ENCODE measurements at places on chromosomes 3 and 15.

GRCh38 chr3:159499031-159499793 is 489.4 kb upstream of the IL12A start:
- no peak for DNase-seq

GRCh38 chr15:43404130-43404529 is 33.2 kb downstream of the TUBGCP4 start:
- DNase-seq = no peak

DNA sequence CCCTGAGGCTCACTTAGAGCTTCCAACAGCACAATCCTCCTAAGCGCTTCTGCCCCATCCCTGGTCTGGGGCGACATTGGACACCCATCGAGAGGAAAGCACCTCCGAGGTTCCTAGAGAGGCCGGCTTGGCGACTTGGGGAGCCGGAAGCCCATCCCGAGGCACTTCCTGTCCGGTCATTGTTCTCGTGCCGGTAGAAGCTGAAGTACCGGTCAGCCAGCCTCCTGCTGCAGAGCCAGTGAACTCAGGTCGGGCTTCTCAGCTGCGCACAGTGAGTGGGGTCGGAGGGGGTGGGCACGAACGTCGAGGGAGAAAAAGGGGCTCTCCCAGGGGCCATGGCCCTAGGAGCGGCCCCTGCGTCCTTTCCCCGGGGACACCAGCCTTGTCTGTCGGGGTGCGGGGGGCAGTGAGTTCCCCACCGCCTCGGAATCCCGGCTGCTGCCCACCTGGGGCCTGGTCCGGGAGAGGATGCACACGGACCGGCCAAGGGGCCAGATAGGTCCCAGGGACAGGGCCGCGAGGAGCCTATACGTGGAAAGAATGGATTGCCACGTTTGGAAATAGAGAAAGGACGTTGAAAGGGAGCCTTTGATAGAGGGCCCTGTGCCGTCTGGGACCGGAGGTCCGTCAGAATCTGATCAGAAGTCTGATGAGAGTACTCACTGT is at the start of gene ZNF35:
Gene ZNF35 (plus strand): TSS at position 169 of the 666 bp plus-strand sequence. CDS start 2,336 bp downstream, outside the sequence.
- peak; percentile 26 for DNase-seq

DNA sequence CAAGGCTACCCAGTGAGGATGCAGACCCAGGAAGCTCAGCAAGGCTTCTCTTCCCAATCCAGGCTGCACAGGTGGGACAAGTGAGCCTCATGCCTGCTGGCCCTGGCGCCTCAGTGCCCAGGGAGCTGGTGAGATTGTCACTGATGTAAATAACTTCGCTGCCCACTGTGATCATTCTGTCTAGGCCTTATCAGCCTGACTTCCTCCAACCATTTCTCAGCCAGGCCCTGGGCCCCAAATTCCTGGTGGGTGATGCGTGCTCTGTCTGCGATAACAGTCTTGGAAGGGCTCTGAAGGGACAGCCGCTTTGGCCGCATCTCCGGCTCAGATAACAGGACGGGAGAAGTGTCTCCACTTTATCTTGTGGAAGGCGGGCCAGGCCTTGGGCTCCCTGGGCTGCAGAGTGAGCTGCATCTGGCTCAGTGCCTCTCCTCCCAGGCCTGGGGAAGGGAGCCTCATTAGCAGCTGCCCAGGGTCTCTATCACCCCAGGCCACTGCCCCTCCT is 2.2 kb upstream of the FBLN2 start:
- no peak for DNase-seq

DNA sequence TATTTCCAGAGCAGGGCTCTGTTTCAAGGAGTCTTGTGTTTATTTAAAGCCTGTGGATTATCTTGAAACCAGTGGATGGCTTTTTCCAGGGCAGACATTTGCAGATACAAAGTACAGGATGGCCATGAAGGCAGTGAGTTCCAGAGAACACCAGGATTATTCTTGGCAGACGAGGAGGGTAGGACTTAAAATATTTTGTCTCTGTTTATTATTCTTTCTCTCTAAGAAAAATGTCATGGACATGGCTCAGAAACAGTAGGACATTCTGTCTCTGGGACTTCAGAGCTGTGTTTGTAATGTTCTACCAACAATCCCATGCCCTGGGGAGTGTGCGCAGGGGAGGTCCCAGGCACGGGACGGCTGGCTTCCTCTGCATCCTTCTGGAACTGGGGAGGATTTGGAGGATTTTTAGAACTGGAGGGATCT is 125.9 kb downstream of the ATP10A start:
- no peak for DNase-seq

- no peak for DNase-seq
Observed at GRCh38 chr3:151236736-151237135, 33.7 kb upstream of the GPR171 start.

- no peak for DNase-seq
Observed at GRCh38 chr15:81085898-81086297, 48.2 kb upstream of the CFAP161 start.

DNA sequence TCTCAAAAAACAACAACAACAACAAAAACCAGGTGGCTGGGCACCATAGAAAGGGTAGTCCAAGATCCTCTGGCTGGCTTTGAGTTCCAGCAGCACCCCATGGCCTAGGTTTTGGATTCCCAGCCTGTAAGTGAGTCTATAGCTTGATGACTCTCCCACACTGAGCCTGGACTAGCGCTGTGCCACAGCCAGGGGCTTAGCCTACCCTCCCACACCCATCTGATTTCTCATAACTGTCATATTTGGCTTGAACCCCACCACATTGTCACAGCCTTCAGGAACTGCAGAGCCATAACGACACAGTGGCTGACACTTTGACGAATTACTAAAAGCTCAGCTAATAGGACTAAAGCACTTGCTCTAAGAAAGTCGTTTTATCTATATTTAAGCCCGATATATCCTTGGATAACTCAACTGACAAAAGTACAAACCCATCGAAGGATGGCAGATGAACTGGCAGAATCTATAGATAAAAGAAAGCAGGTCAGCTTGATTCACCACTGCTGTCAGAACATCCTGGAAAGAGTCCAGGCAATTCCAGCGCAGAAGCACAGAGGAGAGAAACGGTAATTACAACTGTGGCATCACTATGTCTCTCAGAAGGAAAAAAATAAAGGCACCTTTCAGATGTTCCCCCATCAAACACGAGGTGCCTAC is 62.1 kb downstream of the HOMER2 start:
- DNase-seq = no peak

DNA sequence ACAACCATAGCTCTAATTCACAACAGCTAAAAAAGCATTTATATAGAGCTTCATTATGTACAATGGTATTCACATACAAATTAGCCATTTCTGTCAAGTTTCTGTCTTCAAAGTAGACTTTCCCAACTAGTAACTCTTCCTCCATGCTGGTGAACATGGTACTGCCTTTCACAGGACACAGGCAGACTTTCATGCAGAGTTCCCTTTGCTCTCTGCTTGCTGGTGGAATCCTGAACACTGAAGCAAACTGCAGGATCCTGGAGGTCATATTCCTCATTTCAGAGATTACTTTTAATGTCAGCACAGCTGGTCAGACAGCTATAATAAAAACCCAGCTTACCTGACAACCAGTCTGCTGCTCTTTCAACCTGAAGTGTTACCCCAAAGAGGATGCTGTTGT is 53.6 kb downstream of the TASOR start:
- DNase-seq = no peak

DNA sequence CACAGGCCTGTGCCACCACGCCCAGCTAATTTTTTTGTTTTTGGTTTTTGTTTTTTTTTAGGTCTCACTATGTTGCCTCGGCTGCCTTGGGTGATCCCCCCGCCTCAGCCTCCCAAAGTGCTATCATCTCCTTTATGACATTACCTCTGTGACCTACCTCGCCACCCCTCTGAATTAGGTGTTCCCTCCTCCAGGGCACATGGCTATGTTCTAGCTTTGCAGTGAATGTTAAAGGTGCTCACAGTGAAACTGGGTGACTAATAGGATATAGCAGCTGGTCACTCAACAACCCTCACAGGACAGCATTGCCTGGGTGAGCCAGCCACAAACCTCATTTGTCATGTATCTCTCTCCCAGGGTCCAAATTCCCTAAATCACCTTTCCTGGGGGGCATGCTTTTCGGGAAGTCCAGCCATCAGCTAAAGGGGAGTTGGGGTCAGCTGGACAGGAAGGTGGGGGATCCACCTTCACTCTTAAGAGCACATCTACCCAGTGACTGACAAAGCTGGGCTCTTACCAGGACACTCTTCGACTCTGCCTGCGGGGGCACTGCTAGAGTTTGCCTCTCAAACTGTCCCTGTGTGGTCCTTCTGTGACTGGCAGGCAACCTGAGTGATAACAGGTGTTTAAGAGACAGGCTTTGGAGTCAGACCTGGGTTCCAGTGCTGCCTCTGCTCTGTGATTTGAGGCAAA is 1.6 kb upstream of the TTLL3 start:
- DNase-seq = peak; percentile 54

- DNase-seq = no peak
Observed at GRCh38 chr15:74488776-74489175, 27.8 kb upstream of the UBL7 start.

DNA sequence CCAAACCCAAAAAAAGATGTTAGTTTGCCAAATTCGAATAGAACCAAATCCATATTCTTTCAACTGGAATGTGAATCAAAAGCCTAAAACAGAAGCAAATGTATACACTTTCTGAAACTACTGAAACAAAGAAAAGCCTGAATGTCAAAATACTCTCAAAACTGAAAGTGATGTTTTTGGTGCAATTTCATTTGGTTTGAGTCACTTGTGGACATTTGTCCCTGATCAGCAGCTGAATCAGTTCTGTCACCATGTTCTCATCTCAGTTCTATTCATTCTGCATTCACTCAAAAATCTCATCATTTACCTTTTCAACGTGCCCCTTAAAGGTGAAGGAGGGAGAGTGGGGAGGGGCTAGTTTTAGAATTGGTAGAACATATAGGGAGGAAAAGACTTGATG is 266.8 kb downstream of the ABHD5 start:
- no peak for DNase-seq

DNA sequence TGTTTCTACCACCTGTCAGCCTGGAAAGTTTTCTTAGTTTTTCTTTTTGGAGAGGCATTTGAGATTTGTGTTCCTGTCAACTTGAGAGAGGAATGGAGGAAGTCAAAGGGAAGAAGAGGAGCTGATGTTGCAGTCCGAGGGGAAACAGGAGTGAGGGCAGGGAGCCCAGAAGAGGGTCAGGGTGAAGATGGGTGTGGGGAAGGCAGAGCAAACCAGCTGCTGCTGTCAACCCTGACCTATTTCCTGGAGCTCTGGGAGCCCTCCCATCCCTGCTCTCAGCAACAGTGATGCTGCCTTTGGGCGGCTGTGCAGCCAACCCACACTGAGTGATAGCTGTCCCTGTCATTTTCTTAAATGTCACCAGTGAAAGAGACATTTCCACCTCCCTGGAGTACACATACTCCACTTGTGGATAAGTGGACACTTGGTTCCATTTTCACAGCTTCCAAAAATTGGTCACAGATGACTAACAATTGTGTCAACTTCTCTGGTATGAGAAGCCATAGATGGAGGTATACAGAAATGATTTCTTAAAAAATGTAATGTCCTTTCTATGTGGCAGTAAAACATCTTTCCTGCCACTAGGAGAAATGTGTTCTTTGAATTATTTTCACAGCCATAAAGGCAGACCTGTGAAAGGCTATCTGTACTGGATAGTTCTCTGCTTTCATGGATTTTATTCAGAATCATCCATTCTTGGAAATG is 556.3 kb upstream of the TBL1XR1 start:
- no peak for DNase-seq

- peak; percentile 57 for DNase-seq
Observed at GRCh38 chr3:69250014-69250413, 127.6 kb upstream of the LMOD3 start.

GRCh38 chr3:120433662-120434331 is 17.0 kb downstream of the FSTL1 start:
- DNase-seq = no peak

GRCh38 chr3:117408811-117409210 is 699.2 kb downstream of the TUSC7 start:
- DNase-seq = no peak

GRCh38 chr15:69535101-69535638 is 82.6 kb downstream of the RPLP1 start:
- no peak for DNase-seq

All from activated naive CD4-positive, alpha-beta T cell treated with Interleukin-2 at 50 U/mL for 16 hours (primary cell).